ENCODE measurements at places on chromosomes 3 and 15.
A peak's percentile ranks its signal among the peaks of the same experiment; 100 is the strongest.

DNA sequence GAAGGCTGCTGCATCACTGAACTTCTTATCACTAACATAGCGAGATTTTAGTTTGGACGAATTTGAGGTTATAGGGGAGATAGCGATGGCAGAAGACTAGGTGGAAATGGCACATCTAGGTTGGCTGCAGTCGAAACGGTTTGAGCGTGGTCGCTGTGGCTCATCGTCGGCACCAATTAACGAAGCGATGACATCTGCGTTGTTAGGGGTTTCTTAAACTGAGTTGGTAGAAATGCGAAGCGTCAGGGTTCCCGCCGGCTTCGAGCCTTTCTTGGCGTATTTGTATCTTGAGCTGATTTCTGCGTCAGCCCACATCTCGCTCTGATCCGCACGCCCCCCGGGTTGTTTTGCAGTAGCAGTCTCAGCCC is 319 bp downstream of the LNP1 start:
- DNase-seq: no peak

DNA sequence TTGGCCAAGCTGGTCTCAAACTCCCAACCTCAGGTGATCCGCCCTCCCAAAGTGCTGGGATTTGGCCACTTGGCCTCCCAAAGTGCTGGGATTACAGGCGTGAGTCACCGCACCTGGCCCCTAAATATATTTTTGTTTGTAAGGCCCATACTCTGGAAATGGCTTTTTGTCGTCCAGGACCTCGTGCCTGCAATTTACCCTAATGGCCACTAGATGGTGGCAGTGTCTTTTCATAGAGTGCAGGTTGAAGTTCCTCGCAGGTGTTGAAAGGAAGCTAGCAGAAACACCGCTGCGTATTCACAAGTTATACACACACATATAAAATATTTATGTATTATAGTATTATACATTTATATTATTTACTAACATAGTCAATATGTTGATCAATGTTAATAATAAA is 97.2 kb downstream of the LRTM1 start:
- peak; percentile 63 for DNase-seq

DNA sequence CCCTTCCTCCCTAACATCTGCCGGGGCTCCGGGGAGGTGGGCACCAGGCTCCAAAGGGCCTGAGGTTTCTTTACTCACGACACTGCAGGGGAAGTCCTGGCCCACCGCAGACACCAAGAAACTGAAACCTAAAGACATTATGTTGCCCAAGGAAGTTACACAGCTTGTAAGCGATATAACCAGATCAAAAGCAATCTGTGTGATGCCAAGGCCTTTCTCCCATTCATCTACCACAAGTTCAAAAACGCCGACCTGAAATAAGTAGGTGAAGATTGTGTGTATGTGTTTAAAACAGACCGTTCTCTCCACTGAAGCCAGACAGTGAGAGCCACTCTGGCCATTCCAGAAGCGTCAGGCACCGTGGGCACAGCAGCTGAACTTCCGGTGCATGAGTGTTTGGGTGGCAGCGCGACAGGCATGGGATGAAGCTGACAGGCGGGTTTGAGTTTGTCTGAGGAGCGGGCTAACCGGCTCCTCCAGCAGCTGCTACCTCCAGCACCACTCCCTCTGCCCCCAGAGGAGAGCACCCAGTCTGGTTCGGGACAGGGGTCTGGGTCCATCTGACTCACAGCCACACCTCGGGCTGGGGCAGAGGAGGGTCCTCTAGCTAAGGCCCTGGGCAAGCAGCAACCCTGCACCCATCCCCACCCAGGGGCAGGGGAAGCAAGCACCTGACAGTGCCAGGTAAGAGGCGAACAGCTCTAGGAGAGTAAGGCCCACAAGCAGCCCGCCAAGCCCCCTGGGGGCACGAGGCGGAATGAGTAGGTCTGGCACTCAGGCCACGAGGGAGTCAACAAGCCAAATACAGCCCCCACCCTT is 1.3 kb downstream of the TNK2 start:
- DNase-seq: no peak

GRCh38 chr3:177595530-177596188 is 398.4 kb upstream of the TBL1XR1 start:
- no peak for DNase-seq

GRCh38 chr3:101848326-101848725 is 988 bp upstream of the NFKBIZ start:
- DNase-seq: no peak

- no peak for DNase-seq
Measured at GRCh38 chr3:195030791-195031321, 240.1 kb downstream of the XXYLT1 start.

DNA sequence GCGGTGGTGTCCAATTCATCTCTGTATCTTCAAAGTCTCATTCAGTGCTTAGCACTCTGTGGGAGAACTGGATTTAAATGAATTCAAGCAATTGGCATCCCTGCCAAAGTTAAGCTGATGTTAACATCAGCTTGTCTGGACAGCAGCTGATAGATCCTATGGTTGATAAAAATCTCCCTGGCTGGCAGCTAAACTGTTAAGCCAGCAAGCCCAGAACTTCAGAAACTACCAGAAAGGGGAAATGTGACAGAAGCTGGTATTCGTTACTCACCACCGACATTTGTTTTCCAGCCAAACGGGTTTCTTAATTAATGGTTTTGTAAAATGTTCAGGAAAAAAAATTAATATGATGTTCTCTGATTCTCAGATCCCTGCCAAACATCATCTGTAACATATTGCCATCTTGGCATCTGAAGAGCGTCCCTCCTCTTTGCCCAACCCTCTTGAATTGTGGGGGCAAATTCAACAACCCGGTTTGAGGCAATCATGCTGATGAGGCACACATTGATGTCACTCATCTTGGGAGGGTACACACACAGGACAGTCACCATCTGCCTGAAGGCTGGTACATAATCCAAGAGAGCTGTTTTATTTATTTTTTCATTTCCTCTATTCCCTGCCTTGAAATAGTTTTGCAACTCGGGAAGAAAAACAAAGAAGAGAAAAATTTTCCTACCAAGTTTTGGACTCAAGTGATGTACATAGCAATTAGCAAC is 76.3 kb upstream of the ABHD17C start:
- DNase-seq: no peak

GRCh38 chr15:83644439-83644838 is 9.5 kb upstream of the ADAMTSL3 start:
- DNase-seq: no peak

DNA sequence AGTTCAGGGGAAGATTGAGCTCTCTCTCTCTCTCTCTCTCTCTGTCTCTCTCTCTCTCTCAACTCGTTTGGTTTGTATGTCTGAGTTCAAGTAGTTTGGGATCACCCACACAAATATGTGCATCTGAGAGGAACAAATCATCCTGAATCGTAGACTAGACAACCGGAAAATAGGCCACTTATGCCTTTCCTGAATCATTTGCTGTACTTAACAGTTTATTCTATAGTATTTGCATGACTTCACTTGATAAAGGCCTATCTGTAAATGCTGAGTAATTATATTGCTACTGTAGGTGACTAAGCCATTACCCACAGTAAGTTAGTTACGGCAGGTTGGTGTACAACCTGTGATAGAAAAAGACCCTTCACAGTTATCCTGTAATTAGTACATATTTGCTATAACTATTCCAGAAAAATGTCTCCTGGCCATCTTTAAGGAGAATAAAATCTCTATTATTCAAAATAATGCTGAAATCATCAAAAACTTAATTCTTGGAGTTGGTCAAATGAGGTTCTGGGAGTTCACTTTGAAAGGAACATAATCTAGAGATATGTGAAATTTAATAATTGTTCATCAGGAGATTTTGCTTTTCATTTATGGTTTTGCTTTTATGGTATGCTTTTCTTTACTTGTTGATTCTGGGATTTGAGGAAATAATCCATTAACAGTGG is 31.1 kb downstream of the OXSM start:
- no peak for DNase-seq

DNA sequence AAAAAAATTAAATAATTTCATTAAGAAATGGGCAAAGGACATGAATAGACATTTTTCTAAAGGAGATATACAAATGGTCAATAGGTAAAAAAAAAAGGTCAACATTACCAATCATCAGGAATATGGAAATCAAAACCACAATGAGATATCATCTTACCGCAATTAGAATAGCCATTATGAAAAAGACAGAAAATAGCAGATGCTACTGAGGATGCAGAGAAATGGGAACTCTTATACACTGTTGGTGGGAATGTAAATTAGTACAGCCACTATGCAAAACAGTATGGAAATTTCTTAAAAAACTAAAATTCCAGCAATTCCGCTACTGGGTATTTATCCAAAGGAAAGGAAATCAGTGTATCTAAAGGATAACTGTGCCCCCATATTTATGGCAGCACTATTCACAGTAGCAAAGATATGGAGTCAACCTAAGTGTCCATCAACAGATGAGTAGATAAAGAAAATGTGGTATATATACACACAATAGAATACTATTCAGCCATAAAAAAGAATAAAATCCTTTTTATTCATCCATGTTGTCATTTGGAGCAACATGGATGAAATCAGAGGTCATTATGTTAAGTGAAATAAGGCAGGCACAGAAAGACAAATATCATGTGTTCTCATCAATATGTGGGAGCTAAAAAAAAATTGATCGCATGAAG is 132.4 kb downstream of the RPL22L1 start:
- DNase-seq: no peak

GRCh38 chr15:77387365-77388105 is 32.4 kb downstream of the PEAK1 start:
- no peak for DNase-seq

- DNase-seq: peak; percentile 83
Measured at GRCh38 chr3:126752303-126753190, 48.5 kb downstream of the CHCHD6 start.

DNA sequence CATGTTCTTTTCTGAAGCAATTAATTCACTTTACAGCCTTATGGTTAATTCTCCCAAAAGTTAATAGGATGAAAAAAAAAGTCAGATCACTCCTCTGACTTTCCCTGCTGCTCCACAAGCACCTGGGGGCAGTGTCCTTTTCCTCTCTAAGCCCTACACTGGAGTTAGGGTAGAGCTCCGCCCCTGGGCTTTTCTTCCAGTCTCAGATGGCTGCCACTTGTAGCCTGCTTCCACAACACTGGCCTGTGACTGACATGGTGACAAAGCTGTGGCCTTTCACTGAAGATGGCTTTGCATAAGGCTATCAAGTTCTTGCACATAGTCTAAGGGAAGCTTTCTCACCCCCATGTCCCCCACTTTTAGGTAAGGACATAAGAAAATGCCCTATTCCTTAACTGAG is 1.3 kb upstream of the MON1A start:
- DNase-seq: peak; percentile 73

GRCh38 chr15:26325495-26325894 is 447.4 kb downstream of the GABRB3 start:
- DNase-seq: peak; percentile 53

DNA sequence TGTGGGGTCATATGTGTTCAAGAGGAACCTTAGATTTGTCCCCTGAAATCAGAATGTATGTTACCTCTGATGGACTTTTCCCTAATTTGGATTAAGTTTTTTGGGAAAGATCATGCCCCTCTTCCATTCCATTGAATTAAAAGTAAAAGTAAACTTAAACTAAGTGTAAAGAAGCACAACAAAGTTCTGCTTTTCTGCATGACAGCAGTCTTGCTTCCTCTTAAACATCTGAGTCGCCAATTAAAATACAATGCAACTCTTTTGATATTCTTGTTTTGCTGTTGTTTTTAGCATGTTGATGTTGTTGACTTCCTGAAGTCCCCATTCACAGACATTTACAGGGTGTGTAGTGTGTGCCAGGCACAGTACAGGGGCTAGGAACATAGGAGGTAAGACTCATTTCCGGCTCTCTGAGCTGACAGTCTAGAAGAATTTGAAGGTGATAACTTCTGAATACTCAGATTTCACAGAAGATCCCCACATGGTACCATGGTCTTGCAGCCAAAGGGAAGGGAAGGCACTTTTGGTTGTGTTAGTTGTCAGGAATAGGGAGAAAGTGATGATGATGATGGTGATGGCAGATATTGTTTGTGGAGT is 45.0 kb downstream of the USP13 start:
- DNase-seq: no peak

- DNase-seq: peak; percentile 47
Measured at GRCh38 chr15:69979262-69979661, 118.5 kb downstream of the TLE3 start.

GRCh38 chr3:125129512-125129997 is 73.8 kb upstream of the HEG1 start:
- no peak for DNase-seq

GRCh38 chr3:94548581-94549316 is 485.9 kb downstream of the NSUN3 start:
- DNase-seq: no peak
